ENCODE measurements at places on chromosomes 16 and 17.

DNA sequence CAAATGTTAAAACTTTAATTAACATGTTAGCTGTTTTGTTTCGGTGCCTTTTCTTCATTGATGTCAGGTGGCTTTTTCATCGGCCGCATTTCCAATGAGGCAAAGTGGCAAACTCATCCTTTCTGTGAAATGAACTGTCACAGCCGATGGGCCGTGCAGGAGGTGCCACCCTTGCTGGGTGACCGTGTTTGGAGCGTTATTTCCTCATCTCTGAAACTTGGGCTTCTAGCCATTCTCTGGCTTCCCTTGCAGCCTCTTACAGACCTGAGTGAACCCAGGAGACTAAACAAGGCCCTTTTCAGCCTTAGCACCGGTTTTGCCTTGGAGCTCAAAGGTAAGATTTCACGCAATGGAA is 42.2 kb upstream of the PRSS54 start:
- DNase-seq: no peak

DNA sequence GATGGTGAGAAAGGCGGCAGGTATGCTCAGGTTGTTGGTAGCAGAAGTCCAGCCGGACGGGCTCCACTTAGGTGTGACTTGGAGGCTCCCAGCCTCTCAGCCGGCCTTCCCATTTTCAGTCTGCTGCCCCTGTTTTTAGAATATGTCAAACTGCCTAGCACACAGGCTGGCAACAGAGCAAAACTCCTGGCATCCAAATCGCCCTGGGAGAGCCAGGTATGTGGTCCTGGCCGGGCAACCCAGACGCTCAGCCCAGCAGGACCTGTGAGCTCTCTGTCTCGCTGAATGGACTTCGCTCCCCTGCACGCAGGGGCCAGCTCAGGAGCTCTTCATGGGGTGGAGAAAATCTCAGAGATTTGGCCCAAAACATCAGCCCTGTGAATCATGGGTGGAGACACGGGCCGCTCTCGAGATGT is 147.9 kb upstream of the CHMP6 start:
- no peak for DNase-seq

GRCh38 chr17:81260641-81261040 is 21.5 kb downstream of the NDUFAF8 start:
- no peak for DNase-seq

DNA sequence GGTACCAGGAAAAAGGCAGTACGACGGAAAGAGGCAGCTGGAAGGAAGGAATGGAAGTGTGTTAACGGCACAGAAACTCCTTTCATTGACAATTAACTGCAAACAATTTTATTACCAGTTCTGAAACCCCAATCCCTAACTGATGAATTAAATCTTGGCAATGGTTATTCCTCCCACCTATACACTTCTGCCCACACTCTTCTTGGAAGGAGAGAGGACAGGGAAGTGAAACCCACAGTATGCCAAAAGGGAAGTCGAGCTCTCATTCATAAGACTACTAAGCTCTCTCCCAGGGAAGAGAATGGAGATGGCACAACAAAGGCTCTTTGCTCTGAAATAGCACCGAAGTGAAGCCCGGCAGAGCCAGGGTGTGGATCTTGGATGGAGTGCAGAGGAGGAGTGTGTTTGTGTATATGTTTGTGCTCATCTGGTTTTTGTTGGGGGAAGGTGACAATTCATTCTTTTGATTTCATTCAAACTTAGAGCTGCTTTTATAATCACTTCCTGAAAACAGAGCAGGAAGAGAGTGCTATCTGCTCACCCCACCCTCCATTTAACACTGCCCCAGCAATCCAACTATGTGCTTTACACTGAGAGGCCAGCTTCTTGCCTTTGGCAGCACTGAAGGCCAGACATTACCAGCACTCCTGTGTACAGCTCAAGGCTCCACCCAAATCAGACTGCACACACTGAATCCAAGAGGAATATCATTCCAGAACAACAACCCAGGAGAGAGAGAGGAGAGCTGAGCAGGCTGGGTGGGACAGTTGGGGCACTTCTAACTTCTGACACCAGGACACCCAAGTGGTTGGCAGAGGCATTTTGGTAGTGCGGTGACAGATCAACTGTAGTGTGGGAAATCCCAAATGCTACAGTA is 68.7 kb downstream of the HIC1 start:
- DNase-seq: peak; percentile 88

DNA sequence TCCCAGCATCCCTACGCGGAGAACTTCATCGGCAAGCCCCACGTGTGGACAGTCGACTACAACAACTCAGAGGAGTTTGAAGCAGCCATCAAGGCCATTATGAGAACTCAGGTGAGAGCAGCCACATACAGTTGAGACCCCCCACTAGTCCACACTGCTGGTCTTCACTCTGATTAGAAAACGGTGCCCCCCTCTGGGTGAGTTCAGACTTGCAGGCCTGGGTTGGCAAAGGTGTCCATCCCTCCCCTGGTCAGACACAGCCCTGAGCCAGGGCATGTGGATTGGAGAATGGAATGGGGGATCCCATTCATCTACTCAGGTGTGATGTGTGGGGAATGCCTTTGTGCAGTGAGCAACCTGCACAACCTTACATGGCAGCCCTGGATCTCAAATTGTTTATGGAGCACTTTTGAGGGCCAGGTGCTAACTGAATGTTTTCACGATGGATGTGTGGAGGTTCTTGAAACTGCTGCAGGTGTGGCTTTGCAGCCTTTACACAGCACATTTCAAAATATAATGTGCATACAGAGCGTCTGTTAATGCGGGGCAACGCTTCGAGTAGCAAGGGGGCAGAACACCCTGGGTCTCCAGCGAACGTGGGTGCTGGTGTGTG is 72.6 kb downstream of the MGAT5B start:
- peak; percentile 10 for DNase-seq

DNA sequence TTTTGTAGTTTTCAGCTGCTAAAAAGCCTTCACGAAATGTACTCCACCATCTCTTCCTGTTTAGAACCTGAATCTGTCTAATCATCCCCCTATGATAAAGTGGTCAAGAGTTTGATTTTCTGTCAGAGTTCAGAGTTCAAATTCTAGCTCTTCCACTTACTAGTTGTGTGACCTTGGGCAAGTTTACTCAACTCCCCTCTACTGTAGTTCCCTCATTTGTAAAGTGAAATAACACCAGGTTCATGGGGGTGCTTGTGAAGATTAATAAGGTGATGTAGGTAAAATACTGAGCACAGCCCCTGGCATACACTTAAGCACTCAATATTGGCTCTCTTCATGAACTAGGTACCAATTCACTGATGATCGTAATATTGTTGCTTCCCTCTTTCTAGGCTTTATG is 1.2 kb upstream of the CDC6 start:
- DNase-seq: no peak

- DNase-seq: no peak
Measured at GRCh38 chr16:2971985-2972784, 3.0 kb downstream of the PAQR4 start.

DNA sequence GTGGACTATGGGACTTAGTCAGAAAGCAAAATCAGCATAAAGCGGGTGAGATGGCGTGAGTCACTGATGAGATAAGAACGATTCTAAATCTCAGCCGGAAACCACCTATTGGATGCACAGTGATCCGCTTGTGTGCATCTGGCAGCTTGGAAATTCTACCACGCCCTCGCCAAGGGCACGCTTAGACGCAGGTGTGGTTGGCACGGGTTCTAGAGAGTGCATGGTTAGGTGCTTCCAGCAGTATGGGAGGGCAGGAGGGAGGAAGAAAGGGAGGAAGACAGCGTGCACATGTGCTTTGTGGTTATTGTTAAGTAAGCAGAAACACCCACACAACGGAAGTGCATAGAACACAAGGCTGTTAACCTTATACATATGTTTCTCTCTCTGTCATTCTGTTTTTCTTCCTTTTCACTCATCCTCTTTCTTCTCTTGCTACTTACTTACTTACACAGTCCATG is 374.0 kb upstream of the ASIC2 start:
- peak; percentile 23 for DNase-seq

DNA sequence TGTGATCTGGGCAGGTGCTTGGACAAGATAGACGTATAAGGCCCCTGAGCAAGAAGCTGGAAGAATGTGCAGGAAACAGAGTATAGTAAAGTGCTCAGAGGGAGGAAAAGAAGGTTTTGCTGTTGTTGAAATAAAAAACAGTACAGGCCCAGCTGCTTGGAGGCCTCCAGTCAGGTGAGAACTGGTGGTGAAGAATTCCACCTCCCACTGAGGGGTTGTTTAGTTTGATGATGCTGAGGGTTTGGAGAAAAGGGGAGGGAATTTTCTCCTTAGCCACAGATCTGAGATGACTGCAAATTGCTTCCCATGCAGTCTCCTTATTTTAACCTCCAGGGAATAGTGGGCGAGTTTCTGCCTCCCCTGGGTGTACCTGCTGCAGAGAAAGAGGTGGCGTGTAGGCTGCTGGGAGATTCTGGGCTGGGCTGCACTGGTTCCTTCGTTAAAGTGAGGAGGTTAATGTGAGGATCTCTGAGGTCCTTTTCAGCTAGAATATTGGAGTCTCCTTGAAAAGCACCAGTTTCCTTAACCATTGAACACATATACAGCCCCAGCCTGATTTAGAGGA is 25.8 kb downstream of the SMPD3 start:
- DNase-seq: no peak

All from suppressor macrophage treated with lipopolysaccharide for 1 hour (primary cell).